ENCODE measurements at places on chromosomes 6 and 20.

DNA sequence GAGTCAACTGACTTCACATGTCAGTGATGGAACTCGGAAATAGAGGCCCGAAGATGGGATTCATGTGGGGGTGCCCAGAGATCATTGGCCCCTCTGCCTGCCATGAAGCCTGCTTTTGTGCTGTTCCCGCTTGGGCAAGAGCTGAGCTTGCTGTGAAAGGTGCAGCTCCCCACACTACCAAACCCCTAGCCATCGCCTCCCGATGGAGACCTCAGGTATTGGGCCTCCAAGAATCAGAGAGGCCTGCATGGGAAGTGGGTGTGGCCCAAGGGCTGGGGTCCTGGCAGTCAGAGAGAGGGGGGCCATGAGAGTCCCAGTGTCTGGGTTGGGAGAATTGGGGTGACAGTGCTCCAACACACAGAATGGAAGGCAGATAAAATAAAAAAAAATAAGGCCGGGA is 160.9 kb downstream of the SOD2 start:
- no peak for DNase-seq

DNA sequence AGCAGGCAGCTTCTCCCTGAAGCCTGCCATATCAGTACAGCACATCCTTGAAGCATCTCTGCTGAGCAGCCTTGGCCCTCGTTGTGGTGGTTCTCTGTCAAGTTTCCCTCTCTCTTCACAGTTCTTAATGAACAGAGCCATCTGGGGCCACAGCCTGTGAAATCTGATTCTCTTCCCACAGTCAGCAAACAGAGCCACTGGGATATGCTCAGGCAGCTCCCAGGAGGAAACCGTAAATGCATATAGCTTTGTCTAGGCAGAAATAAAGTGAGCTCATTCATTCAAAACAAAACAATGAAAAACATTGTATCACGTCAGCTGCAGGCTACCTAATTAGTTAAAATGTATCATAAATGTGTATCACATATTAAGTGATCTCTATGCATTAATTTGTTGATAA is 80.3 kb downstream of the TBC1D7 start:
- DNase-seq = no peak

DNA sequence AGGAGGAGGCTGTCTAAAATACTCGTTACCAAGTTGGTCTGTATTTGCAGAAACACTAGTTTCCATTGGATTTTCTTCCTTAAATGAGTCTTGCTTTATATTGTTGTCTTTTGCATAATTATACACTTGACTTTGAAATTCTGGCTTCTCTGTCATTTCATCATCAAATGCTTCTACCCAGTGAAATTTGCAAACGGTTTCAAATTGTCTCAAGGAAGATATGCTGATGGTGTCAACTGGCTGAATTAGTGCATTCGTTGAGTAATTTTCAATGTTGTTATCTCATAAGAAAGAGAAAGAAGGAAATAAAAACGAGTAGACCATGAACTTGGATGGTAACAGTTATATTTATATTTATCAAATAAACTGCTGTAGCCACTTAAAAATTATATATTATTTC is 10.8 kb downstream of the CAGE1 start:
- no peak for DNase-seq

DNA sequence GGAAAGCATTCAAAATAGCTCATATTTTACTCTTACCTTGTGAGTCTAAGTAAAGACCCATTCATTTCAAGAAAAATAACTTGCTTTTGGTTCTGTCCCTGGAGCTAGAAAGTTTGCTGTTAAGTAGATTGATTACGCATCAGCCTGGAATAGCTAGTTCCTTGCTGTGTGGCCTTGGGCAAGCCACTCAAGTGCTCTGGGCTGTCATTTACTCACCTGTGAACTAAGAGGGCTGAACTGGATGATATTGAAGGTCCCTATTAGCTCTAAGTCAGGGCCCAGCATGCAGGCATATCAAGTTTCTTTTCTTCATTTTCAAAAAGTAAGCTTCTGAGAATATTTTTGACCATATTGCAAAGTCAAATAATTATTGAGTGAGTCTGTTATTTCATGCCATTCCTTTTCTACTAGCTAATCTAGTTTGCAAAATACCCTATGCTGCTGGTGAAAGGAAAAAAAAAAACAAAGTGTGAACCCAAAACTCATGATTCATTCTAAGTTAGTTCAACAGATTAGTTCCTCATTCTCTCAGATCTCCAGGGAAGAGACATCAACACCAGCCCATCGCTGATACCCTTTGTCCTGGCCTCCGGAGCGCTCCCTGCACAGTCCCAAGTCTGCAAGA is 106.5 kb upstream of the GMDS start:
- peak; percentile 59 for DNase-seq

GRCh38 chr6:106163446-106163965 is 77.4 kb downstream of the PRDM1 start:
- peak; percentile 65 for DNase-seq

DNA sequence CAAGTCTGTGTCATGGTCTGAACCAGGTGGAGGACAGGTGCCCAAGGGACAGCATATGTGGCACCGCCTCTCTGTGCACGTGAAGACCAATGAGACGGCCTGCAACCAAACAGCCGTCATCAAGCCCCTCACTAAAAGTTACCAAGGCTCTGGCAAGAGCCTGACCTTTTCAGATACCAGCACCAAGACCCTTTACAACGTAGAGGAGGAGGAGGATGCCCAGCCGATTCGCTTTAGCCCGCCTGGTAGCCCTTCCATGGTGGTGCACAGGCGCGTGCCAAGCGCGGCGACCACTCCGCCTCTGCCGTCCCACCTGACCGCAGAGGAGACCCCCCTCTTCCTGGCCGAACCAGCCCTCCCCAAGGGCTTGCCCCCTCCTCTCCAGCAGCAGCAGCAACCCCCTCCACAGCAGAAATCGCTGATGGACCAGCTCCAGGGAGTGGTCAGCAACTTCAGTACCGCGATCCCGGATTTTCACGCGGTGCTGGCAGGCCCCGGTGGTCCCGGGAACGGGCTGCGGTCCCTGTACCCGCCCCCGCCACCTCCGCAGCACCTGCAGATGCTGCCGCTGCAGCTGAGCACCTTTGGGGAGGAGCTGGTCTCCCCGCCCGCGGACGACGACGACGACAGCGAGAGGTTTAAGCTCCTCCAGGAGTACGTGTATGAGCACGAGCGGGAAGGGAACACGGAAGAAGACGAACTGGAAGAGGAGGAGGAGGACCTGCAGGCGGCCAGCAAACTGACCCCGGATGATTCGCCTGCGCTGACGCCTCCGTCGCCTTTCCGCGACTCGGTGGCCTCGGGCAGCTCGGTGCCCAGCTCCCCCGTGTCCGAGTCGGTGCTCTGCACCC is 109.5 kb upstream of the RAB32 start:
- DNase-seq = no peak

DNA sequence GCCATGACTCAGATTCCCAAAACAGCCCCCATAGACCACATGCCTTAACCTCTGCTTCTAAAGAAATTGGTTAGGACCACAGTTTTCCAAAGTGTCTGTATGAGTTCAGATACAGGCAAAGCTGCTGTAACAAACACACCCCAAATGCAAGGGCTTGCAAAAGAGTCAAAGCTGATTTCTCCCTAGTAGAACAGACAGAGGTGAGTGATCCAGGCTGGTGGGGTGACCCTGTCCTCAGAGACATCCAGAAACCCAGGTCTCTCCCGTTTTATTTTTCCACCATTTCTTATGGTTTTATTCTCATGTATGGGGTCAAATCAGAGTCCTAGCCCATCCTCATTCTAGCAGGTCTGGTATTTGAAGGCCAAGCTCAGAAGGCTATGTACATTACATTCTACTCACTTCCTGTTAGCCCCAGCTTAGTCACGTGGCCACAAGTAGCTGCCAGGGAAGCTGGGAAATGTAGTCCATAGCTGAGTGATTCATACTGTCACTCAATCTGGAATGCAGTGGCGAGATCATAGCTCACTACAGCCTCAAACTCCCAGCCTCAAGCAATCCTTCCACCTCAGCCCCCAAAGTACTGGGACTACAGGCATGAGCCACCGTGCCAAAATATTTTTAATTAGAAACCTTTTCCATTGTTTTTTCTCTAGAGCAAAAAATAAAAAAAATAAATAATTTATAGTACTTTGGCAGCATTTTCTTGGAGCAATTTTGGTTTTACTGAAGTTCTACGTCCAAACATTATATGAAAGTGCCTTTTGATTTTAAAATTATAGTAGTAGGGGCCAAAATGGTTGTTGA is 175.2 kb downstream of the ZMYND8 start:
- DNase-seq = peak; percentile 64

DNA sequence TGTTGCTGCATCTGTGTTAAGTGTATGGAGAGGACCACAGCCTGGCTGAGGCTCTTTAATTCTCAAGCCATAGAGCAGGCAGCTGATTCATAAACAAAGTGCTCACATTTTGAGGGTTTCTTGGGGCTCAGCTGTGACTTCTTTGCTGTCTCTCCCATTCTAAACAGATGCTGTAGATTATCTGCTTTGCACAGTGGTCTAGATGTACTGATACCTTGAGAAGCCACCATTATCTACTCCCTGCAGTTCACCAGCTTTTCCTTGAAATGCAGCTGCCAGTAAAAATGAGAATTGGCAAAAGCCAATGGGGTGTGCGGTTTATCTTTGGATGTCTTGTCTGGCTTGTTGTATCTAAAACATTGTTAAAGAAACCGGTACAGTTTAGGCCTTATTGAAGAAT is 5.2 kb upstream of the CNR1 start:
- DNase-seq = no peak

DNA sequence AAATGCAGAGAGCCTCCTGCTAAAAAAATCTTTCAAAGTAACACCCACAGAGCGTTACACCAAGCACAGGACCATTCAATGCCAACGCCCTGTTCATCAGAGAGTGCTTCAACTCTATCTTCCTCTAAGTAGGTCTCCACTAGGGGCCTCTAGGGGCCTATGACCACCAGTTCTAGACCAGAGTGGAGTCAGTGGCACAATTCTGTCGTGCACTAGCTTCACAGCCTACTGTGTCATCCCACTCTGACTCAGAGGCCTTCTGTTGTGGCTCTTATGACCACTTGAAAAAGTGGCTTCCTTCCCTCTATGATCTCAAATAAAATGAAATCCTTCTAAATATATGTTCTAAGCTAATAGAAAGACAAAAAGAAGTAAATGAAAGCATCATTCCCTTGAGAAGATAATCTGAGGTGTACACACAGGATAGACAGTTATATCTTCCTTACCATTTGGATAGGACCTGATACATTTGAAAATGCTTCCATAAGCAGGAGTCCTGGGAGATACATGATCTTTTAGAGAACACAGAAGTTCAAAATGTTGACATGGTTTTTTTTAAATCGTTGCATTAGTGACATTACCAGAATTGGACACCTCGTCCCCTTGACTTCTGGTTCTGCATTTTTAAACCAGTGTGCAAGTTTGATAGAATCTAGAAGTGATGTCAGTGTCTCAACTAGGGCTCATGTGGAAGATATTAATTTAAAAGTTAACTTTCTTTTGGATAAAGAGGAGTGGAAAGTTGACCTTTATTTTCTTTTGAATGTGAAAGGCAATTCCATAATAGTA is 151.9 kb downstream of the SH3BGRL2 start:
- no peak for DNase-seq

GRCh38 chr6:117791012-117791411 is 115.7 kb downstream of the NUS1 start:
- no peak for DNase-seq

GRCh38 chr6:126033696-126034095 is 47.4 kb downstream of the TRMT11 start:
- peak; percentile 85 for DNase-seq

GRCh38 chr6:131728296-131728939 is 17.6 kb upstream of the CTAGE9 start:
- peak; percentile 55 for DNase-seq

GRCh38 chr20:9092113-9092512 is 23.2 kb downstream of the PLCB4 start:
- no peak for DNase-seq

- DNase-seq = no peak
Observed at GRCh38 chr6:34020807-34021553, 124.9 kb downstream of the GRM4 start.

GRCh38 chr20:5464901-5465603 is 148.3 kb upstream of the PROKR2 start:
- no peak for DNase-seq

- DNase-seq = no peak
Observed at GRCh38 chr20:3459881-3460307, 10.9 kb upstream of the ATRN start.

DNA sequence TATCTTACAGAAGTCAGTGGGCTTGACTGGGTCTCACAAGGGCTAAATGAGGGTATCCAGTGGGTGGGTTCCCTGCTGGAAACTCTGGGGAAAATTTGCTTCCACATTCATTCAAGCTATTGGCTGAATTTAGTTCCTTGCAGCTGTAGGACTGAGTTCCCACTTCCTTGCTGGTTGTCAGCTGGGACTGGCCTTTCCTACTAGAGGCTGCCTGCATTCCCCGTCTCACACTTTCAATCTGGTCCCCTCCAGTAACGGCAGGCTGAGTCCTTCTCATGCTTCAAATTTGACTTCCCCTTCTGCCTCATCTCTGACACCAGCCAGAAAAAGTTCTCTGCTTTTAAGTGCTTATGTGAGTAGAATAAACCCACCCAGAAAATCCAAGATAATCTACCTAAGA is 4.4 kb downstream of the CSNK2A1 start:
- DNase-seq = no peak

DNA sequence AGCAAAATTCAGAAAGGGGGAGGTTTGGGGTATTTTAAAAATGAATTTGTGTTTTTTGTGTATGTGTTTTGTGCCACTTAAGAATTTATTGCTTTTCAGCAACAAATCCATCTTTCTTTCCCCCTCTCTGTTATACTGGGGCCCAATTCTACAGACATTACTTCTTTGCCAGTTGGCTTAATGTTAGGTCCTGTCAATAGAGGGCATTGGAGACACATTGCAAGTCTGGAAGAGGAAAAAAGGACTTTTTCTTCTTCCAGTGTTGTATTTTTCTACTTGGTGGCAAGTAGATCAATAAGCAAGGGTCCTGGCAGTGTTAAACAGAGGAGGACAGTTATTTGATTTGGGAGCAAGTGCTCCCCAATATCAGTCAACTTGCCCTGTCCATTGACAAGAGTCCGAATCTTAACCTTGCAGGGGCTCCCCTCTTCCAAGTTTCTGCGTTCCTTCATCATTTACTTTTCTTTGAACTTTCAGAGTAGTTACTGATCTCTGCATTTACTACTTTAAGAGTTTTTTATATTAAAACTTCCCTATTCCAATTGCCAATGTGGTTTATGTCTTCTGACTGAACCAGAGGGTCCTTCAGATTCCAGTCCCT is 23.4 kb downstream of the SCML4 start:
- no peak for DNase-seq

DNA sequence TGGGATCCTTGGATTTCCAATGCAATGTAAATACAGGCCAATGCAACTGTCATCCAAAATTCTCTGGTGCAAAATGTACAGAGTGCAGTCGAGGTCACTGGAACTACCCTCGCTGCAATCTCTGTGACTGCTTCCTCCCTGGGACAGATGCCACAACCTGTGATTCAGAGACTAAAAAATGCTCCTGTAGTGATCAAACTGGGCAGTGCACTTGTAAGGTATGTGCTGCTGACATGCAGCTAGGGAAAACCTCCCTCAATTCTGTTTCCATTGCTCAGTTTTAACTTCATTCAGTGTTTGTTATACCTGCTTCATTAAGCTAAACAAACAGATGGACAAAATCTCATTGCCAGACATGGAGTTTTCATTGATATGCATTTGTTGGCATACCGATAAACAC is 397.1 kb downstream of the ARHGAP18 start:
- DNase-seq = peak; percentile 22
